Fibroblast of skin of right quadriceps (primary cell): ENCODE measurements at places on chromosomes 5 and 9.

DNA sequence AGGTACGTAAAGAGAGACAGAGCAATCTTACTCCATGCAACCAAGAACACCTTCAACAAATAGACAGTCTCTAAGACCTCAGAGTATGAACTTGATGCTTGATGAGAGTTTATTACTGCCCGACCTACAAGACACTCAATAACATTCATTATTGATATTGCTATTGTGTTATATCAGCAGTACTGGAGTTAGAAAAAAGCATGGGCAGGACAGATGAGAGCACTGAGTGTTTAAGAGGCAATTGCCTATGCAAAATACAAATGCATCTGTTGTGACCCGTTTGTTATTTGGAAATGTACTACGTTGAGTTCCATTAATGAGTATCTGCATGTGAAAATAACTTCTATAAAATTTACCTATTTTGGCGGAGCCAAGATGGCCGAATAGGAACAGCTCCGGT lies 8.1 kb upstream of the MARCOL start:
- DNase-seq, result no peak

DNA sequence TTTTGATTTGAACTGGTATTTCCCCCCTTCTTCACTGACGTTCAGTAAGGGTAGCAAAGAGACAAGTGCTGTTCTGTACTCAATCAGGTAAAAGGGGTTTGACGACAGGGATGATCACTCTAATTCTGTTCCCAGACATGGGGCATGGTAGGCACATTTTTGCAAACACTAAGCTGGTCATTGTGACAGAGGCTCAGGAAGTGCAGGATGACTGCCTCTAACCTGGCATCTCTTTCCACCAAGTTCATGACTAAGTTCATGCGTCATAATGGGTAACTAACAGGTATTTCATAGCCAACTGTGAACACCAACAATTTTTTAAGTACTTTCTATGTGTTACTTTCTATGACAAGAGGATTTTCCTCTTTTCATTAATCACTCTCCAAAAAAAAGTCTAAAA lies 166.5 kb downstream of the MAPKAP1 start:
- DNase-seq, result no peak

DNA sequence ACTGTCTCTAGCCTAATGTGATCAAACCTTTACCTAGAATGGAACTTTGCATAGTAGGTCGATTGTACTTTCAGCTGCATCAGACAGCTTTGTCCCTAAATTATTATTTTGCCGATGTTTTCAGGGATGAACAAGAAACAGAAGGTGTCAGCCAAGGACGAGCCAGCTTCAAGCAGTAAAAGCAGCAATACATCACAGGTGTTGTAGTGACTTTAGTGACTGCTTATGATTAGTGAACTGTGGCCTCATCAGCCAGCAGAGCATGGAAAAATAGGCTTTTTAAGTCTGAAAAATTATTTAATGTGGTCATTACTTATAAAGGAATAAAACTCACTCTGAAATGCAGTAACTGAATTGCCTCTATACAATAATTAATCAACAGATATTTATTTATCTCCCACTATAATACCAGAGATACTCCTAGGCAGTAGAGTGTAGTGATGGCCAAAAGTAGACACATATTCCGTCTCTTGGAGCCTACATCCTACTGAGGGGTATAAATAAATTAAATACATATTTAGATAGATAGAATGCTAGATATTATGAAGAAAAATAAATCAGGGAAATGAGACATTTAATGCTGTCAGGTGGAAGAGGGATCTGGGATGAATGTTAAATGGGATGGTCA lies 166.3 kb downstream of the PARP8 start:
- no peak for DNase-seq

DNA sequence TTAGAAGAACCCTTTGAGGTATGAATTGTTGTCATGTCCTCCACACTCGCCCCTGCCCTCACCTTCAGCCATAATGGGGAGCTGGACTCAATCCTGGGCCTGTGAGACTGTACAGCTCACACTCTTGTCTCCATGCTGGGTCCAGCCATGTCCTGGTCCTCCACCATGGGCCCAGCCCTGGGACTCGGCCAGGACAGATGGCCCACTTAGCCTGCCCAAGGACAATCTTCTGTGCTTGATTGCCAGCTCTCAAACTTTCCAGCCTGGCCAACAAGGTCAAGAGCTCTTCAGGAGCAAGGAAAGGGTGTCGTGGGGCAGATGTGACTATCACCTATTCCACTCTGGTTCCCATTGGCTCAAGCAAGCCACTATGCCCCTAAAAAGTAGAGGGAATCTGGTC lies 90.8 kb downstream of the HRH2 start:
- no peak for DNase-seq

- no peak for DNase-seq
Observed at GRCh38 chr5:146193285-146193684, 10.1 kb upstream of the RBM27 start.

DNA sequence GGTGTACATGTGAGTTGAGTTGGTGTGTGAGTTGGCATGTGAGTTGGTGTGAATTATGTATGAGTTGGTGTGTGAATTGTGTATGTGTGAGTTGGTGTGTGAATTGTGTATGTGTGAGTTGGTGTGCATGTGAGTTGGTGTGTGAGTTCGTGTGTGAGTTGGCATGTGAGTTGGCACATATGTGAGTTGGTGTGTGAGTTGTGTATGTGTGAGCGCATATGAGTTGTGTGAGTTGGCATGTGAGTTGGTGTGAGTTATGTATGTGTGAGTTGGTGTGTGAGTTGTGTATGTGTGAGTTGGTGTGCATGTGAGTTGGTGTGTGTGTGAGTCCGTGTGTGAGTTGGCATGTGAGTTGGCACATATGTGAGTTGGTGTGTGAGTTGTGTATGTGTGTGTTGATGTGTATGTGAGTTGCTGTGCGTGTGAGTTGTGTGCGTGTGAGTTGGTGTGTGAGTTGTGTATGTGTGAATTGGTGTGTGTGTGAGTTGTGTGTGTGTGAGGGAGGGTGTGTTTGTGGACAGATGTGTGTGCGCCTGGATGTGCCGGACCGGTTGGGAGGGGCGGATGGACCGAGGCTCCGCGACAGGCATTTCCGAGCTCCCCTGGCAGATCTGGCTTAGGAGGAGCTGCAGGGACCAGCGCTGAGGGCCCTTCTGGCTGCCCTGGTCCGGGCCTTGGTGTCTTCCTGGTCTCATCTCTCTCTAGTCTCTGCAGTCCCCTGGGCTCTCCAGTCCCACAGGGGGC lies 162.5 kb upstream of the IER5L start:
- DNase-seq, result no peak

DNA sequence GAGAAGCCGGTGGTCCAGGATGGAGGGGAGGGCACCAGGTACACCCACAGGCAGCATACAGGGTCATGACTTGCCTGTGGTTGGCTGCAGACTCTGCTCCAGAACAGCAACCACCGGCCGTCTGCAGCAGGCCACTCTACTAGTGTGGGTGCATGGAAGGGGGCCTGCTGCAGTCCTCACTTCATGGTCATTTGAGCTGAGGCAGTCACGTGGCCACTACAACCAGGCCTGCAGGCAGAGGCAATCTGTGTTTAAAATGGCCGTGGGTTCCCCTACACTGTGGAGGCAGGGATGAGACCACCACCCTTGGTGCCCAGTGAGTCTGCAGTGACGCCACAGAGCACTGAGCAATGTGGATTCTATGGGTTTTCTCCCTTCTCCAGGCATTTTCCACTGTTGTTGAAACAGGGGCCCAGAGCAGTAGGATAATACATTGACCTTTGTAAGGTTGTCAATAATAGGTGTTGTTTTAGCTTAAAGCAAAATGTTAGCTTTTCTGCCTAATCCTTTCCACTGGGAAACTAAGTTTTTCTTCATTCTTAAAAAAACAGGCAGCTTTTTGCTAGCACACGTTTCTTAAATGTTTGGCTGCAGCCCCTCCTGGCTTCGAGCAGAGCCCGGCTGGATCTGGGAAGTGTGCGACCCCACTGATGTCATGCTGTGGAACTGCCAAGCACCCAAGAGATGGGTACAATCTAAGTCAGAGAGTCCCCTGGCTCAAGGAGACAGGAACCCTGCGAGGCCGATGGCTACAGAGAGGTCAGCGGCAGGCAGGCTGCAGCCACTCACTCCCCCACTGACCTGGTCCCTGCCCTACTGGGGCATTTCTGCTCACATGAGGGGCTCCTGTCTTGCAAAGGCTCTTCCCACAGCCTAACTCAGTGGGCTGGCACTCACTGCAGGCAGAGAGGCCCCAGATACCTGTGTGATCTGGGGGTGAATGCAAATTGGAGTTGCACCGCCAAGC lies 21.2 kb downstream of the GADD45G start:
- no peak for DNase-seq

- no peak for DNase-seq
Observed at GRCh38 chr5:122300374-122300773, 11.7 kb upstream of the SNCAIP start.

GRCh38 chr5:158456756-158457155 lies 597.8 kb upstream of the CLINT1 start:
- peak; percentile 91 for DNase-seq

GRCh38 chr9:87593359-87593980 lies 95.8 kb downstream of the DAPK1 start:
- no peak for DNase-seq

GRCh38 chr9:22813529-22813928 lies 366.9 kb downstream of the DMRTA1 start:
- DNase-seq, result peak; percentile 42

DNA sequence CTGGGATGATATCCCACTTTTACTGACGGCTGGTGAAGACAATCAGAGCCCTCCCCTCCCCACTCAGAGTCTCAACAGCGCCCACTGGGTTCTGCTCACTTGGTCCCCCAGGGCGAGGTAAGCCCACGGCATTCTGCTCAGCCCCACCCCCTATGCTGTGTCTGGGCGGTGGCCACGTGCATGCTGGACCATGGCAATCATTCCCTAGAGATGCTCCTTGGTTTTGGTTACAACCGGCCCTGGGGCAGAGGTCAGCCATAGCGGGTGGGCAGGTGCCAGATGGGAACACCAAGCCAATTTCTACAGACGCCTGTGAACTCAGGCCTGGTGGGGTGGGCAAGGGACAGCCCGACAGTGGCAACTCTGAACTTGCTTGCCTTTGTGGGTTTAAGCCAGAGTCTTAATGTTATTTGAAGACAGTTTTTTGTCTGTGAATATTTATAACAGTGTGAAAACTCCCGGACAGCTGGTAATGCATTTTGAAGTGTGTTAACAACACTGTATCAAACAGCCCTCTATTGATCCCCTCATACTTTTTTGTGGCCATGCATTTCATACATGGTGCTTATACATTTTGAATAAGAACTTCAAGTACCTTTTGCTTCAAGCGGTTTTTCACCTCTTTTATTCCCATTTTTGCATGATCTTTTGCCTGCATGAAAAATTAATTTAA lies 94.2 kb downstream of the CRB2 start:
- DNase-seq, result no peak

DNA sequence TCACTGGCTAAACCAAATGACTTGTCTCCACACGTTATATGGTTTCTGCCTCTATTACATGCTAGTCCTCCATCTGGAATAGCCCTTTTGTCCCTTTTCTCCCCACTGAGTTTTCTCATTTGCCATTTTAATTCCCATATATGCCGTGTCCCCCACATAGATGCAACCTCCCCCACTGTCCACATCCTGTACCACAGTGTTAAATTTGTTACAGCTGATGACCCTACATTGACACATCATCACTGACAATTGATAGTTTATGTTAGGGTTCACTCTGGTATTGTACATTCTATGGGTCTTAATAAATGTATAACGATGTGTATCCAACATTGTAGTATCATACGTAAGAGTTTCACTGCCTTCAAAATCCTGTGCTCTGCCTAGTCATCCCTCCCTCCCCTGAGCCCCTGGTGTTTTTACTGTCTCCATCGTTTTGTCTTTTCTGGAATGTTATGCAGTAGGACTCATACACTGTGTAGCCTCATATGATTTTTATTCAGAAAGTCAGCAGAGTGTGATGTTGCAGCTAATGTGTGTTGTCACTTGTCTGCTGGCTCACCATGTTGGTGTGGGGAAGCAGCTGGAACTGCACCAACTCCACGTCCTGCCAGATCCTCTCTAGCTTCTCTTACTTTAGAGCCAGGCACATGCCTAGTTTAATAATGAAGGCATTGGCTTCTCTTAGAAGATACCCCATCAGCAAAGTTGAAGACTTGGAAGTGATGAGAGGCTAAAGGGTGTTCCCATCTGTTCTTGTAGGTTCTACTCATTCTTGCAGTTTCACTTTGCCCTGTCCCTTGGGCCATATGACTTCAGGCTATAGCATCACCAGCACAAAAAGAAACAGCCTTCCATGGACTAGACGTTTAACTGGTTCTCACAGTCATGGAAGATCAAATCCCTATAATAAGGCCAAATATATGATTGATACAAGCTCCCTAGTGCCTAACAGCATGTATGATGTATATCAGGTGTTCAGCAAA lies 30.2 kb downstream of the LRRC70 start:
- DNase-seq, result no peak

- DNase-seq, result peak; percentile 41
Observed at GRCh38 chr9:114908104-114908622, 22.2 kb downstream of the TNFSF8 start.

- peak; percentile 81 for DNase-seq
Observed at GRCh38 chr5:122141751-122142150, 12.4 kb downstream of the ZNF474 start.

DNA sequence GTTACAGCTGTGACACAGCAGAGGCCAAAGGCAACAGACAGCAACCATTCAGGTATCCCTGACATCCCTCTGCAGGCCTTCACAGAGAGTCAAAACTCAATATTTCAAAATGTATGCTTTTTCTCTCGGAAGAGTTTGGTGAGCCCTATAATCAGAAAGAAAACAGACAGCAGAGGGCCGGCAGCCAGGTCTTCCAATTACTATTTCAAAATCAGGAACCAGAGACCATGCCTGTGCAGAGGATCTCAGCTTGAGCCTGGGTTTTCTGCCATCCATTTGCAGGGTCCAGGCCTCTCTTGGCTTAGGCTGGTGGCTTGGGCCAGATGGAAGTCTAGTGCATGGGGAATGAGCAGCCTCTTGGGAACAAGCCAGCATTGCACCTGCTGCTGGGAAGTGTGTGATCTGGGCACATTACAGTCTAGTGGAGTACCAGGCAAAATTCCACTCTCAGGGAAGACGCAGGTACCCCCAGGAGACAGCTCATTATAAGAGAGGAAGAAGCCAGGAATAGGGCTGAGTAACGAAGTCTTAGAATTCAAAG lies 231.3 kb downstream of the ENC1 start:
- no peak for DNase-seq

GRCh38 chr9:110799396-110799795 lies 130.8 kb downstream of the MUSK start:
- DNase-seq, result peak; percentile 32

- no peak for DNase-seq
Observed at GRCh38 chr5:173915310-173916014, 27.3 kb downstream of the CPEB4 start.

GRCh38 chr9:132943651-132944293 lies 644 bp downstream of the TSC1 start:
- DNase-seq, result no peak

DNA sequence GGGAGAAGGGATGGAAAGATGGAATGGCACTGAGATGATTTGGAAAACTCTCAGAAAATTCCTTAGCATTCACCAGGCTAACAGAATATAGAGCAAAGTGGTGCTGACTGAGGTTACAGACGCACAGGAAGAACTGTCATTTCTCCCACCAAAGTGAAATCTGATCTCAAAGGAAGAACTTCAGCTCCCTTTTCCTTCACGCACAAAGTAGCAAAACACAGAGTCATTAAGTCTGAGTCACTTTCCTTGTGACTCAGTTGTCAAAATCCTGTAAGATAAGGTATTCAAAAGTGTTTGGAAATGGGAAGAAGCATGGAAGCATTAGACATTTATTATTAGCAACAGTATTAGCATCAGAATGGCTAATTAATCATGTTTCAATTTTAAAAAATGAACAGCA lies 11.7 kb downstream of the MPDZ start:
- DNase-seq, result peak; percentile 90
